Activated CD8-positive, alpha-beta memory T cell treated with anti-CD3 and anti-CD28 coated beads, Interleukin-2, amount 10 ng/mL, durations not matched to agents 7 days and 5 days (primary cell): ENCODE measurements at places on chromosomes 4 and X.

DNA sequence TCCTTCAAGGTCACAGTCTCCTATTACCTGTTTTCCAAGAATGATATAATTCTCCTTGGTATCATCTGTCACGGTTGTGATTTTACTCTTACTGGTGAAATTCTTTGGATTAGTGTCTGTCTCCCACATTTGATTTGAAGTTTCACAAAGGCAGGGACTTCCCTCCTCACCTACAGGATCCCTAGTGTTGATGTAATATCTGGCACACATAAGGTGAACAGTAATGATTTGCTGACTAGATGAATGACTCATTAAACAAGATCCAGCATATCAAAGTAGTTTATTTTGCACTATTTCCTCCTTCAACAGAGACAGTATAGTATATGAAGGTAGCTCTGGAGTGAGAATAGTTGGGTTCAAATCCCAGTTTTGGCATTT lies 135.3 kb upstream of the IL1RAPL2 start:
- no peaks in the 10 kb centered on the region for H3K4me1 ChIP-seq
- no peak for DNase-seq
- H3K36me3 ChIP-seq = no peaks in the 10 kb centered on the region
- no peaks in the 10 kb centered on the region for H3K27me3 ChIP-seq

GRCh38 chr4:88653371-88653946 lies 44.2 kb downstream of the NAP1L5 start:
- no peak for DNase-seq
- peaks cover 13% of the 10 kb centered on the region for H3K36me3 ChIP-seq
- no peak overlapping the region for H3K27ac ChIP-seq
- H3K4me1 ChIP-seq = peaks cover 2% of the 10 kb centered on the region
- H3K4me3 ChIP-seq = no peak overlapping the region

- no peak overlapping the region for H3K27ac ChIP-seq
- H3K27me3 ChIP-seq = no peaks in the 10 kb centered on the region
- H3K4me3 ChIP-seq = no peak overlapping the region
- H3K4me1 ChIP-seq = no peaks in the 10 kb centered on the region
- DNase-seq = no peak
- H3K36me3 ChIP-seq = no peaks in the 10 kb centered on the region
Observed at GRCh38 chr4:126738926-126739325, 893.8 kb upstream of the INTU start.

DNA sequence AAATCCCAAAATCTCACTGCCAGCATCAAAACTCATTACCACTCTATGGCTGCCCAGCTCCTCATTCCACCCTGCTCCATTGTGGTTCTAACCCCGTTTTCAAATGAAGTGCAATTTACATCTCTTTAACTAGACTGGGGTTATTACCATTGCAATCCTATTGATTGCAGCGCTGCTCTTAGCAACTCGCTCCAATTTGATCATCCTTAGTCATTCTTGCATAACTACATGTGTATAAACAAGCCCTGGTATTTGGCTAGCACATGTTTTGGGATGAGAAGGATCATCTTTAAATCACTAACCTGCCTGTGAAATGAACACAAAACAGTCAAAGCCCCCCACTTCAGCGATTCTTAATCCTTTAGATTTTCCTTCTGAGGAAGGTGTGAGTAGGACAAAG lies 340.1 kb upstream of the PPARGC1A start:
- no peaks in the 10 kb centered on the region for H3K36me3 ChIP-seq
- no peaks in the 10 kb centered on the region for H3K4me1 ChIP-seq
- H3K27me3 ChIP-seq = no peaks in the 10 kb centered on the region
- no peak overlapping the region for H3K27ac ChIP-seq

GRCh38 chrX:3659761-3660160 lies 53.7 kb downstream of the PRKX start:
- H3K27ac ChIP-seq = no peak overlapping the region
- no peaks in the 10 kb centered on the region for H3K27me3 ChIP-seq
- DNase-seq = no peak
- no peak overlapping the region for H3K4me3 ChIP-seq

DNA sequence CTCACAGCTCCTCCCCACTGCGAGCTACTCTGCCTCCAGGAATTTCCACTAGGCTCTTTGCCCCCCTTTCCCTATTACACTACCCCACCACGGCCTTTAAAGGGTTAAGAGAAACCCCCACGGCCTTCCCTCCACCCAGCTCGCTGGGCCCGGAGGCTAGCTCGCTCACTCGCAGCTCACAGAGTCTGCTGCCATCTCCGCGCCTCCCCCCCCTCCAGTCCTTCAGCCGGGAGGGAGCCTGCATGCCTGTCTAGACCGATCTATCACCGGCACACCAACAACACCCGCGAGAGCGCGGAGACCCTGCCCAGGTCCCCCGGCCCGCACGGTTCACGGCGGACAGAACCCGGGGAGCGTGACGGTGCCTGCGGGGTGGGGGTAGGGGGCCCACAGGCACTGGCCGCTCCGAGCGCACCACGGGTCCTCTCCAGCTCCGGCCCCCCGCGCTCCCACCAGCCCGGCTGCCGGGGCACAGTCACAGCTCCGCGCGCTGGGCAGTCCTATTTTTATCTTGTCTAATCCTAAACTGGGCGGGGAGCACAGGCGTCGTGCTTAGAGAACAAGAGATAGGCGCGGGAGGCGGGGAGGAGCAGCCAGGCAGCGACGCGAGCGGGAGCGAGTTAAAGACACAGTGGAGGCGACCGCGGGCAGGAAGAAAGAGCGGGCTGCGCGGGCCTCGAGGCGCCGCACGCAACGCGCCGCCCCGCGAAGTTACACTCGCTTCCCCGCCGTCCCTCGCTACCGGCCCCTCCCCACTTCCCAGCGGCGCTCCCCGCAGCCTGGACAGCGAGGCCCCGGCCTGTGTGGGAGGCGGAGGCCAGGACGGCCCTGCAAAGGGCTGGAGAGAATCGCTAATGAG lies 3.5 kb downstream of the BCOR start:
- peak overlapping the region; percentile 82 for H3K4me3 ChIP-seq
- H3K36me3 ChIP-seq = peaks cover 9% of the 10 kb centered on the region
- H3K4me1 ChIP-seq = peaks cover 35% of the 10 kb centered on the region
- H3K27me3 ChIP-seq = no peaks in the 10 kb centered on the region
- DNase-seq = peak; percentile 55

GRCh38 chr4:186104890-186105646 lies 564 bp downstream of the FAM149A start:
- peak overlapping the region; percentile 54 for H3K4me3 ChIP-seq
- DNase-seq = no peak

- peaks cover 11% of the 10 kb centered on the region for H3K36me3 ChIP-seq
- no peaks in the 10 kb centered on the region for H3K27me3 ChIP-seq
- H3K4me1 ChIP-seq = peaks cover 65% of the 10 kb centered on the region
- peak overlapping the region; percentile 6 for H3K27ac ChIP-seq
- DNase-seq = peak; percentile 85
Observed at GRCh38 chr4:37603070-37603468, 83.1 kb downstream of the RELL1 start.

DNA sequence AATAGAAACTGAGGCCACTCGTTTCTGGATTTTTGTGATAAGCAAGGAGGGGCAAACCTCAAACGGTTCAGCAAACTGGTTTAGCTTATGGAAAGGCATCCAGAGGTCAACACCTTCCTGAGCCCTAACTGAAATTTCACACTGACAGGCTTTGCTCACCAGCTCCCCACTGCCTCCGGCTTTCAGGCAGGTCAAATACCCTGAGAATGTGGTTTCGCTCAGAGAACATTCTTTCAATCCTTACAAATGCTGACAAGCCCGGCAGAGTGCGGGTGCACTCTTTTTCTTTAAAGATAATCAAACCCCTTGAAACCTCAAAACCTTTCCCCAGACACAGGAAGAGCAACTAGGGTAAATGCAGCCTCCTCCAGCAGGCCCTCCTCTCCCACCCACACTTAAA lies 41.5 kb downstream of the CD40LG start:
- peaks cover 64% of the 10 kb centered on the region for H3K4me1 ChIP-seq
- H3K27ac ChIP-seq = peak overlapping the region; percentile 93

DNA sequence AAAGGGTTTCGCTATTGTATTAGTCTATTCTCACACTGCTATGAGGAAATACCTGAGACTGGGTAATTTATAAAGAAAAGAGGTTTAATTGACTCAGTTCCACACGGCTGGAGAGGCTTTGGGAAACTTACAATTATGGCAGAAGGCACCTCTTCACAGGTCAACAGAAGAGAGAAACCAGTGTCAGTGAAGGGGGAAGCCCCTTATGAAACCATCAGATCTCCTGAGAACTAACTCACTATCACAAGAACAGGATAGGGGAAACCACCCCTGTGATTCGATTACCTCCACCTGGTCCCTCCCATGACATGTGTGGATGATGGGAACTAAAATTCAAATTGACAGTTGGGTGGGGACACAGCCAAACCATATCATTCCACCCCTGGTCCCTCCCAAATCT lies 589.5 kb downstream of the CENPC start:
- H3K27me3 ChIP-seq = no peaks in the 10 kb centered on the region
- no peak overlapping the region for H3K4me3 ChIP-seq
- no peak for DNase-seq
- no peak overlapping the region for H3K27ac ChIP-seq
- no peaks in the 10 kb centered on the region for H3K4me1 ChIP-seq
- no peaks in the 10 kb centered on the region for H3K36me3 ChIP-seq

DNA sequence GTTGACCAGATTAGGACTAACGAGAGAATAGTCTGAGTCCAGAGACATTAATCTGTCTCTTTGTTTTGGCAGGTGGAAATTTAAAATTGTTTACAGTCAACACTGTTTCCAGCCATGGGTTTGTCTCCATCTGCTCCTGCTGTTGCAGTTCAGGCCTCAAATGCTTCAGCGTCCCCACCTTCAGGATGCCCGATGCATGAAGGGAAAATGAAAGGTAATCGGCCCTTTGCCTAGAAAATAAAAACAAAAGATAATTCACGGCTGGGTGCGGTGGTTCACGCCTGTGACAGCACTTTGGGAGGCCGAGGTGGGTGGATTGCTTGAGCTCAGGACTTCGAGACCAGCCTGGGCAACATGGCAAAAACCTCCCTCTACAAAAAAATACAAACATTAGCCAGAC lies 815 bp downstream of the HCCS start:
- H3K4me3 ChIP-seq = no peak overlapping the region
- no peak overlapping the region for H3K27ac ChIP-seq
- H3K4me1 ChIP-seq = peaks cover 22% of the 10 kb centered on the region
- H3K27me3 ChIP-seq = no peaks in the 10 kb centered on the region

DNA sequence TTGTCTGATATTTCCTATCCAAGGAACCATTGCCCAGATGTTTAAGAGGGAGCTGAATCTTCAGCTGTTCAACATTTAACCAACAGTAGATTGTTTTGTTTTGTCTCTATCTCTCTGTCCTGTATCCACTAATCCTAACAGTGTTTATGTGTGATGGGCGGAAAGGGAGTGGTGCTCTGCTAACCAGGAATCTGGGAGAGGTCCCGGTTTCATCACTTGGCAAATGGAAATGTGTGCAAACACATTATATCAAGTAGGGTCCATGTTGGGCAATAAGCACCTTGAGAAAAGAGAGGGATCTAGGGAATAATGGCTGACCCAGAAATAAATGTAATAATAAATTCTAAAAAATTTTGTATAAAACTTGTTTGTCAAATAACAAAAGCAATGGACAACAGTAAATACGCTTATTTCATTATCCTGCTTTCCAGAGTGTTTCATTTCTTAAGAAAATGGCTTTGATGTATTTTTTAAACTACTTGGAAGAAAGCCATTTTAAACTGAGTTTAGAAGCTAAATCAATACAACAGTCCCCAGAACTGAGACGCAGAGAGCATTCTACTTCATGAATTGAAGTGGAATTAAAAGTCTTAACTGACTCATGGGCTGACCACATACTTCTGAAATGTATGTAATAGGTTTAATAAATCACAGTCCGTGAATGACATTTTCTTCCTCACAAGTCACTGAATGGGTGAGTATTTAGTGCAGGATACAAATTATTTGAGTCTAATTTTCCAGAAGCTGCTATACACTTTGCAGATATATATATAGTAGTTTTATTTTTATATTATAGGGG lies 55.8 kb downstream of the EMCN start:
- peaks cover 3% of the 10 kb centered on the region for H3K27me3 ChIP-seq
- no peak overlapping the region for H3K27ac ChIP-seq
- H3K4me3 ChIP-seq = no peak overlapping the region
- no peaks in the 10 kb centered on the region for H3K36me3 ChIP-seq
- no peak for DNase-seq
- H3K4me1 ChIP-seq = peaks cover 9% of the 10 kb centered on the region

DNA sequence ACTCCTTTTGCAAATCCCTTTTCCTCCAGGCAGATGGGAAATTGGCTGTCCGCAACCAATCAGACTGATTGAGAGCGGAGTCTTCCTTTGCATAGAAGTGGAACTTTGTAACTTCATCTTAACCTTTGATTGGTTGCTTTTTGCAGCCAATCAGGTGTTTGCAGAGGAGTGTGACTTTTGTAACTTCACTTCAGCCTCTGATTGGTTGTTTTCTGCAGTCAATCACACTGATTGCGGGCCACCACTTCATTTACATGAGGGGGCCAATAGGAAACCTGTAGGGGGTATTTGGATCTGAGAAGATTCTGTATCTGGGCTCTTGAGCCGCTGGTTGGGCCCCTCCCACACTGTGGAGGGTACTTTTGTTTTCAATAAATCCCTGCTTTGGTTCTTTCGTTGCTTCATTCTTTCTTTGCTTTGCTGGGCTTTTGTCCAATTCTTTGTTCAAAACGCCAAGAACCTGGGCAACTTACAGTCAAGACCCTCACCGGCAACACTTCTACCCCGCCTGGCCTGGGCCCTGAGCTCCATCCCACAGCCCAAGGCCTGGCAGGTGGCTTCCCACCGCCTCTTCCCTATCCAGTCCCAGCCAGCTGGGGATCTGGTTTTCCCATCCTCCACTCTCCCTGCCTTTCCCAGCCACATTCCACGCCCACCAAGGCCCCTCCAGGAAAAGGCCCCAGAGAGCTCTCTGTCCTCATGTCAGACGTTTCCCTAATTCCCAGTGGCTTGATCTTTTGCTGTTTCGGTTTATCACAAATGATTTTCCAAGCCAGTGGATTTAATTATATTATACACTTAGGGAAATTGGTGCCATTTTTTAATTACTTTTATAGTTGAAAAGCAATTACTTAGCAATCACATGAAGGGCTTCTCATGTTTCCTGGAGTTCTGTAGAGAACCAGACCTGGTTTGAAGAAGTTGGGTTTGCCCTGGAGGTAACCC lies 110.2 kb upstream of the STX18 start:
- H3K36me3 ChIP-seq = peaks cover 1% of the 10 kb centered on the region
- DNase-seq = no peak
- no peak overlapping the region for H3K4me3 ChIP-seq
